LHCN-M2 (cell line): ENCODE measurements at places on chromosomes 1 and 21. TPM values are rescaled to one million over a fixed set of nuclear protein-coding genes. Genes with fewer than 3 reads are reported as not detected.

DNA sequence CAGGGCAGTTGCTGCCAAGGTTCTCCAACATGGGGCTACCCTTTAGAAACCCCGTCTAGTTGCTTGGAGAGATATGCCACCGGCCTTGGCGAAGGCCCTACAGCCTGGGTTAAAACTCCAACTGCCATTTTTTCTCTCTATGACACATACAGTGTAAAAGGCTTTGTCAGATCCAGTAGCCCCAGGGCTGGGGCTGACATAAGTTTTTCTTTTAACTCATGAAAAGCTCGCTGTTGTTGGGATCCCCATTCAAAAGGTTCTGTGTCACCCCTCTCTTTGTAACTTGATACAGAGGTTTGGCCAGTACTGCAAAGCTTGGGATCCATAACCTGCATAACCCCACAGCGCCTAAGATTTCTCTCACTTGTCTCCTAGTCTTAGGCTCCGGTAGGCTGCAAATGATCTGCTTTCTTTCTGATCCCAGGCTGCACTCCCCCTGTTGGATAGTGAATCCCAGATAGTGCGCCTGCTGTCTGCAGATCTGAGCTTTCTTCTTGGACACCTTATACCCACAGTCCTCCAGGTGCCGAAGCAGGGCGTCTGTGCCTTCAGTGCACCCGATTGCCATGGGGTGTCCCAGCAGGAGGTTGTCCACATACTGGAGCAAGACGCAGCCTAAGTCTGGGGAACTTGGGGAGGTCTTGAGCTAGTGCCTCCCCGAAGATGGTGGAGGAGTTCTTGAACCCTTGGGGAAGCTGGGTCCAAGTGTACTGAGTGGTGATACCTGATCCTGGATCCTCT is 406.2 kb downstream of the TGFB2 start:
- no peak for DNase-seq

- DNase-seq: no peak
Observed at GRCh38 chr1:1234180-1234808, 2.3 kb downstream of the B3GALT6 start.

DNA sequence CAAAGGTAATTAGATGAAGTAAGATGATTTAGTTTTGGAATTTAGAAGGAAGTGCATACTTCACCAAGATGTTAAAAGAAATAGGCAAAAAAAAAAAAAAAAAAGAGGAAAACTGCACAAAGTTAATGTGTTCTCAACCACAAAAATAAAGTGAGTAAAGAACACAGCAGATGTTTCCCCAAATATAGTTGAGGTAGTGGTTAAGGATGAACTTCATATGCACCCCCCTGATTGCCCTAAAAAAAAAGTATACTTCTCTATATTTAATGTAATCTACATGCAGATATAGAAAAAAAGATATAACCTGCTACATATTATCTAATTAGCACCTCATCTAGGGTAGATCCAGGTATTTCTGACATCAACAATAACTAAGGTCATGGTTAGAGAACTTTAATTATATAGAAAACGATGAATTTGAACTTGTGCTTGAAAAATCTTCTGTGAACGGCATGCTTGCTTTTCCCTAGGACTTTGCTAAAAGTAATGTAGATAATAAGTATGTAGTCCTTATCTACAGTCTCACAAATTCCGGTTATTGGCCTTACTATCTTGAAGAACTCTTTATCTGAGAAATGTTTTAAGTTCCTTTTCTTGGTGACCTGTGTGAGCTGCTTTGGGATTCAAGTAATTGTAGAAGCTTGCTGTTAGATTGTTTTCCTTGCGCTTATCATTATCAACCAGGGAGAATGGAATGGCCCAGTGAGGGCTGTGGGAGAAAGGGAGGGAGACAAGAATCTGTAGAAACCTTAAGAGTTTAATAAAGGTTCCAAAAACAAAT is 70.1 kb upstream of the LRRC7 start:
- no peak for DNase-seq

The ATP1A4 gene
- total RNA-seq: not detected in 2 replicates

DNA sequence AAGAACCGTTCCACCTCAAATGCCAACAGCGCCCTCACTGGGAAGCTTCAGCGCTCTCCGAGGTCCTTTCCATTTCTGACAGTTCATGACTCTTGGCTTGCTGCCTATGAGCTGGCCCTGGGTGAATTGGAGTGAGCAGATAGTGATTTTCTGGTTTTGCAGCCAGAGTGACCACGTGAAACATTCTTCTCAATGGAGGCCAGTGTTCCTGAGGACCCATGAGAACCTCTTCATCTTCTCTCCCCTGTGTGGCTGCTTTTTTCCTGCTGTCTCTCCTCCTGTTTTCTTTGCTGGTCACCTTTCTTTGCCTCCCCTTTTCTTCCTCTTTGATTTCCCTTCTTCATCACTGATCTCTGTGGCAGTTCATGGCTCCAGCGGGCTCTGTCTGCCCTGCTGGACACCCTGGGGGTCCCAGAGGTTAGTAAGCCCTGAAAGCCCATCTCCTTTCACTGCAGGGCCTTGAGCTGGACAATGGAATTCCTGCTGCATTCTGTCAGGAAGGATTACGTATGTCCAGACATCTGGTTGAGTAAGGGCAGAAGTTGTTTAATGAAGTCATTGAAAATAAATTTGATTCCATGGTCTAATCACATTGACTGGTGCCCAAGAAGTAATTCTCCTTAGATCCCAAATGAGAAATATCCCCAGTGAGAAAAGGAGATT is 29.9 kb downstream of the VASH2 start:
- DNase-seq: peak; percentile 50

The KRTAP10-8 gene
- not detected in 2 replicates for total RNA-seq

DNA sequence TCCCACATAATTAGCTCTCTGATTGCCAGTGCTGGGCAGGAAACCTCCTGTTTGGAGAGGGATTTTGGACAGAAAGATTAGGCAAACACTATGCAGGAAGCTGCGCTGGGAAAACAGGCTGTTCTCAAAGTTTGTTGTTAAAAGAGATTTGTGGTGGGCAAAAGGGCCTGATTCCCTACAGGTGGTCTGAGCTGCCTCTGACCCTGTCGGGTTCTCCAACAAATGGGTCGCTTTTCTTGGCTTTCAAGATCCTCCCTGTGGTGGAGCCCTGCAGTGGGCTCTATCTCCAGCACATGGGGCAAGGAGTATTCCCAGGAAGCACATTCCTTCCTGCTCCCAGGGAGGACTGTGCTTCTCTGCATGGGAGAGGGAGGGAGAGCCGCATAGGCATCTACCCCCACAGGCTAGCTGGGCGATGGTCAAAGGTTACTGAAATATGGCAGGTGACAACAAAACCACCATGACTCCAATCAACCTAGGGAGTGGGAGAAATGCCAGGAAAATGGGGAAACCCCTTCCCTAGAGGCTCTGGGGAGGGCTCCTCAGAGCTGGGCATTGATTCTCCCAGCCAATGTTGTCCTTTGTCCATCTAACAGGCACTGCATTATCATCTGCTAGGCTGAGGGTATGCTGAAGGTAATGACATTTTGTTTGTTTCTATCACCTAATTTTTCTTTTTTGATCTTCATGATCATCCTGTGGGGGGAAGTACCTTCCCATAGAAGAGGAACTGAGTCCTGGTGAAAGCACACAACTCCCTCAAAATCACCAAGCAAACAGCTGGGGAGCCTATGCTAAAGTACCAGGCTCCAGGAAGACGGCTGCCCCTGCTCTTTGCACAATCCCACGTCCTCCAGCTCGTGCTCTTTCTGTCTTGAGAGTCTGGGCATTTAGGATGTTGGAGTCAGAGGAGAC is 85.3 kb downstream of the PLXNA2 start:
- DNase-seq: peak; percentile 54

DNA sequence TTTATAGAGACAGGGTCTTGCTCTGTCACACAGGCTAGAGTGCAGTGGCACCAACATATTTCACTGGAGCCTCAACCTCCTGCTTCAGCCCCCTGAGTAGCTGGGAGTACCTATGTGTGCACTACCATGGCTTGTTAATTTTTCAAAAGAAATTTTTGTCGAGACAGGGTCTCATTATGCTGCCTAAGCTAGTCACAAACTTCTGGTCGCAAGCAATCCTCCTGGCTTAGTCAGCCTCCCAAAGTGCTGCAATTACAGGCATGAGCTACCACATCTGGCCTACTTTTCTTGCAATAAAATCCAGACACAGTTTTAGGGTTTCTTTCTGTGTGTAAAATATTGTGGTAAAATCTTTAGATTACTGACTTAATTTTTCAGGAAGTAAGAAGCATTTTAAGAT is 27.9 kb upstream of the NTPCR start:
- DNase-seq: peak; percentile 26

DNA sequence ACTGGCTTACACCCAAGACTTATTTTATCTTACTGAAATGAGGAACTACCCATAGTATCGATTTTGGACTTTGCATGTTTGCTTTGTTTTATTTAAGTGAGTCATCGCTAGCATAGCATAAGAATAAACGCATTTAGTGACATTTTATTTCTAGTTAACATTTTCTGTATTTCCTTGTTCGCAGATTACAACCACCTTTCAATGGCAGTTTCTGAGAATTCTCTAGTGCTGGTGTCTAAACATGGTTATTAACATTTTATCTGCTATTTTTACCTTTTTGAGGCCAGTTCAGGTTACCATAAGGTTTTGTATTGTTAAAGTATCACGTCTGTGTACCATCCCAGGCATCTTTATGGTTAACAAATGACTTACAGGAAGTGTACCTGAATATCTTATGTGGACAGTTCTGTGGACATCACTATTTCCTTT is 24.5 kb downstream of the EEIG2 start:
- no peak for DNase-seq

The FAM151A gene
- not detected in 2 replicates for total RNA-seq

The SPATA17 gene
- total RNA-seq: 0.19 and 0.46 TPM in 2 replicates

The FCER1G gene
- 0.86 and 1.2 TPM in 2 replicates for total RNA-seq

- DNase-seq: no peak
Observed at GRCh38 chr1:191530928-191531327, 627.3 kb upstream of the RGS18 start.

DNA sequence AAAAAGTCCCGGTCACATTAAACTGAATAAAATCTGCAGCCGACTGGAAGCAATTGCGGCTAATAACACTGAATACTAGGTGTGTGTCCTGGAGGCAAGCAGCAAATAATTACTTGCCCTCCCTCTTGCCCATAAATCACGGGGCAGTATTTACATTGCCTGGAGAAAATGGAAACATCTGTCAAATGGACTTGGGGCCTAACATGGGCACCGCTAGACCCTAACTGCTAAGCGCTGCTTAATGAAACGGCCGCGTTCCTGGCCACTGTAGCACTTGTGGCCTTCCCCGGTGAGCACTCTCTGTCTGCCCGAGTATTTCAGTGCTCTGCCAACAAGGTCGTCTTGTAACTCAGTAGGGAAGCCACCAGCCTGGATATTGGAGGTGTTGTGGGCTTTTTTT is 23.9 kb upstream of the KNCN start:
- no peak for DNase-seq

DNA sequence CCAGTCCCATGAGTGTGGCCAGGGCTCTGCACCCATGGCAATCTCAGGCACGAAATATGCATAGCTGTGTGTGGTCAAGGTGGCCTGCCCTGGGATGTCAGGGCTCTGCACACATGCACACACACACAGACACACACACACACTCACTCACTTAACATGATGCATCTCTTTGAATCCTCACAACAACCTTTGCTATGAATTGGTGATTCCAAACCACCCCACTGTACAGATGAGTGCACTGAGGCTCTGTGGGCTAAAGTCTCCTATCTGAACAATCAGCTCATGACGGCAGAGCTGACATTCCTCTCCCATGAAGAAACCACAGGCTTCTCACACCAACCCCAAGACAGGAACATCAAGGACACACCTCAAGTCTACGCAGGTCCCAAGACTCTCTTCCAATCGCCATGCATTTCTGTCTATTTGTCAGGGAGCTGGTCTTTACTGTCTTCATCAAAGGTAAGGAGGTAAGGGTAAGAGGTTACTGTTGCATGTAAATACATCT is 131.6 kb downstream of the ETS2 start:
- DNase-seq: no peak

GRCh38 chr21:43777953-43778352 is 1.8 kb upstream of the CSTB start:
- no peak for DNase-seq

The BEST4 gene
- total RNA-seq: not detected in 2 replicates

- DNase-seq: no peak
Observed at GRCh38 chr21:42377211-42377950, 11.0 kb upstream of the TFF1 start.

DNA sequence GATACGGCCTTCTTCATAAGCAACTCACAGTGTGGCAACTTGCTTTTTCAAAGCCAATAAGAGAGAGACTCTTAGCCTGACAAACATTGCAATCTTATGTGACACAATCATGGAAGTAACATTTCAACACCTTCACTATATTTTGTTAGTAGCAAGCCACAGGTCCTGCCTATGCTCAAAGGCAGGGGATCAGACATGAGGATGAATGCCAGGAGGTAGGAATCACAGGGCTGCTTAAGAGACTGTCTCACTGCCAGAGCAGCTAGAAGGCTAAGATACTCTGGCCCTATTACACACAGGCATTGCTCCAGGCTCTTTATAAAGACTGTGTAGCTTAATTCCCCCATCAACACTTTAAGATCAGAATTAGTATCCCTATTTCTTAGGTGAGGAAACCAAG is 236.2 kb upstream of the KAZN start:
- DNase-seq: no peak

GRCh38 chr21:33634254-33634653 is 7.3 kb downstream of the CRYZL1 start:
- no peak for DNase-seq

- no peak for DNase-seq
Observed at GRCh38 chr1:56551691-56552090, 27.7 kb downstream of the PLPP3 start.

The RAD54L gene
- 14.7 and 16.6 TPM in 2 replicates for total RNA-seq

- DNase-seq: no peak
Observed at GRCh38 chr1:53500204-53501064, 41.2 kb downstream of the DMRTB1 start.

The C1QA gene
- total RNA-seq: not detected in 2 replicates

GRCh38 chr1:27568300-27569087 is 35.5 kb downstream of the AHDC1 start:
- peak; percentile 64 for DNase-seq

The TMPRSS2 gene
- not detected in 2 replicates for total RNA-seq

The AMY1A gene
- total RNA-seq: not detected in 2 replicates

DNA sequence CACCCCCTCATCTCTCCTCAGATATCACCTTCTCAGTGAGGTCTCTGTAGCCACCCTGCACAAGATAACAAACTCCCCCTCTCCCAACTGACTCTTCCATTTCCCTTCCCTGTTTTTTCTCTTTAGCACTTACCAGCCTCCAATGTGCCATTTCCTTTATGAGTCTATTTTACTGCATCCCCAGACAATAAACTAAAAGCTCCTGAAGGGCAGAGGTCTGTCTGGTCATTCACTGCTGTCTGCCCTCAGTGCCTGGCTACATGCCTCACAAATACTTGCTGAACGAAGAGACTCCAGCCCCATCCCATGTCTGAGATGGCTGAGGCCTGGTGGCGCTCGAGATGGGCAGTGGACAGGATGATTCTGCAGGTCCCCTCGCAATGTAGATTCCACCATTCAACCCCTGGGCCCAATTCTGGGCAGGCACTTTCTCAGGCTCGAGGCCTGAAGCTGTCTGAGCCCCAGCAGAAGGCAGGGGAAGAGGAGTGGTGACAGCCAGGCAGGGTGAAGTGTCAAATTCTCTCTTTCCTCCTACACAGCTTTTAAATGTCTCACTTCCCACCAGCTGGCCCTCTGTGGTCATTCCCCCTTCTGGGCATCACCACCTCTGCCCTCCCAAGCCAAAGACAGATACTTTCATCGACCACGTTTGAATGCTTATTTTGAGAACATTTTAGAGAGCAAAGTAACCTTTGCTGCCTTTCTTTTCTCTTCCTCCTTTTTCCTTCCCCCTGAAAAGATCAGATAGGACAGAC is 6.6 kb downstream of the LRRN2 start:
- no peak for DNase-seq

The PIGM gene
- 4.3 and 5.4 TPM in 2 replicates for total RNA-seq

GRCh38 chr1:93330196-93330595 is 15.5 kb upstream of the DR1 start:
- DNase-seq: no peak

GRCh38 chr1:68185743-68186142 is 46.6 kb downstream of the WLS start:
- DNase-seq: no peak
